ENCODE measurements at places on chromosomes 4 and X.

GRCh38 chr4:56466910-56467283 lies 520 bp upstream of the SRP72 start:
- DNase-seq, result no peak

DNA sequence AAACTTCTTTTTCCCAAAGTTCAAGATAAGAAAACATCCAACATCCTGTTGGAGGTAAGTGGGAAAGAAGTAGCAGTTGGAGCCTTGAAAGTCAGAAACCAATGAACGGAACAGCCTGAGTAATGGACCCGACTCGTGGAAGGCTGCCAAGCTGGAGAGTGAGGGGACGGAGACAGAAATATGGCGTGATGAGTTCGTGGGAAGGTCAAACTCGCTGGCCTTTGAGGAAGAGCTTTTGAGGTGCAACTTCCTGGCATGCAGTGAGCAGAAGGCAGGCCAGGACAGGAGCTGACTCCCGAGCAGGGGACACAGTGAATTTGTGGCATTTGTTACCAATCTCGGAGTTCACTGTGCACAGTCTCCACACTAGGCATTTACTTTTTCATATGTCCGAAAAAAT lies 1.0 kb upstream of the TRIML1 start:
- no peak for DNase-seq

GRCh38 chrX:121864561-121864960 lies 817.2 kb downstream of the GLUD2 start:
- no peak for DNase-seq

DNA sequence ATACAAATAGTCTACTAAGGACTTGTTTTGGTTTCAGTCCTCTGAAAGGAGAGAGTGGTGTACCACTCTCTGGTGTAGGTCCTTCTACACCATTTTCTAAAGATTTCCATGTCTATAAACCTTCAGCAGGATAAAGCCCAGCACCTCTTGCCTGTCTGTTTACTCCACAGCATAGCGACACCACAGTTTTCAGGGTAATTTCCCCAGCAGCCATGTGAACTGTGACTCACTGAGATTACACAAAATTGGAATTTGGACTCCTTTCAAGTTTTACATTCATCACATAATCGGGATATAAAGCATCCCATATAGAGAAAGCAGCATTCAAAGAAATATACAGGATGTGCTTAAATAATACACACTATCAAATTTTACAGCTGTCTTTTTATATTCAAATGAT lies 229.6 kb downstream of the PRDM5 start:
- DNase-seq, result no peak

DNA sequence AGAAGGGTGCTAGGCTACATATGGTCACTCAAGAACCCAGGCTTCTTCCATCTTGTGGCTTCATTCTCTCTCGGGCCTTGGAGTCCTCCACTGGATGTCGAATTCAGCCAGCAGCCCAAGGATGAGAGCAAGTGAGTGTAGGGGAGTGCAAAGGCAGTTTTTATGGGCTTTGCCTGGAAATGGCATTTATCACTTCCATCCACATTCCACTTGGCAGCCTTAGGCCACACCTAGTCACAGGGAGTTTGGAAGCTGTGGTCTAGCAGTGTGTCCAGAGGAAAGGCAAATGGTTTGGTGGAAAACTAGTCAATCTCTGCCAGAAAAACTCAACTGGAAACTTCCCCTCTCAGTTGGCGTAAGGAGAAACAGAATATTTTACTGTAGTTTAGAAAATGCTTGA lies 59.0 kb downstream of the NHS start:
- no peak for DNase-seq

DNA sequence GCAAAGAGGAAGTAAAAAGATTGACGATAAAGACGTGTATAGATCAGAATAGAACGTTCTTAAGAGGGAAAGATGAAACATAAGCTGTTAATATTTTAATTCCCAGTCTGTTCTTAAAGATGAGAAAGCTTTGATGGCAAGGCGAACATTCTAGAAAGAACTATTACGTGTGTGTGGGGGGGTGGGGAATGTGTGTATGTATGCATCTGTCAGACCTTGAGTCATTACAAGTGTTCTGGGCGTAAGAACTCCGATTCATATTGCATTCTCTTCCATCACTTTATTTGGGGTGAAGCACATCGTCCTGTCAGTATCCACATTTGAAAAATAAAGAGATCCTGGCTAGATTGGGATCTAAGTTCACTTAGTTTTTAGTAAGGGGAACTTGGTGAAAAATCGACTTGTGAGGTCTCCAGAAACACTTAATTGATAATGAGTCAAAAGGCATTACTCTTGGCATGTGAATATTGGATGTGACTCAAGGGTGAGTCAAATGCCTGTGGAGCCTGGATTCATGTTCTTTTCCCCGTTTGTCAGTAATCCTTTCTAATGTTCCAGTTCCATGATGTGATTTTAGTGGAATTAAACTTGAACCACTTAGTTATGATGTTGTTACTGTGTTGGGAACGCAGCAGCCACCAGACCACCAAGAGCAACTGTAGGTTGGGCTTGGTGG lies 3.1 kb downstream of the SMS start:
- no peak for DNase-seq

DNA sequence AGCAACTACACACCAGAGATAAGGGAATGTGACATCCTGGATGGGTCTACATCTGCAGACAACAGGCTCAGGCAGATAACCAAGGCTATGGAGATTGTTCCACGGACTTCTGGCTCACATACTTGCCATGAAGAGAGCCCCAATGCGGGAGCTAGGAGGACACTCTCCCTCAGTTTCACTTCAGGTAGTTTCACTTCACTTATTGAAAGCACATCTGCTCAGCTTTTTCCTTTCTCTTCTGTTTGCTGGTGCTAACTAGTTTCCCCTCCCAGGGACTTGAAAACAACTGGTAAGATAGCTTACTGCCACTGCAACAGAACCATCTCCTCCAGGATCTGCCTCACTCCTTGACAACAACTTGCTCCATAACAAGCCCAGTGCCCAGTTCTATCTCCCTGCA lies 1.4 kb upstream of the CT47C1 start:
- no peak for DNase-seq

DNA sequence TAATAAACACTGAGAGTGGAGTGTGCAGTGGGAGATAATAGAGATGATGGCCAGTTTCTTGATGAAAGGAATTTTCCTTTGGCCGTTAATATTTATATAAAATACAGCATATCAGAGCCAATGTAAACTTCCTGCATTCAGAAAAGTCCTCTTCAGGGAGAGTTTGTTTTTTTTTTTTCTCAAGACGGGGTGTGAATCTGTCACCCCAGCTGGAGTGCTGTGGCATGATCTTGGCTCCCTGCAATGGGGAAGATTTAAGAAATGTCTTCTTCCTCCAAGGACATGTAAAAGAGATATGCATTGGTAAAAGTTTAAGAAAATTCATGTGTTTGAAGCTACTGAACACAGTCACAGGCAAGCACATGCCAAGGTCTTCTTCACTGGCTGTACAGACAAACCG lies 25.4 kb upstream of the TBC1D9 start:
- no peak for DNase-seq

DNA sequence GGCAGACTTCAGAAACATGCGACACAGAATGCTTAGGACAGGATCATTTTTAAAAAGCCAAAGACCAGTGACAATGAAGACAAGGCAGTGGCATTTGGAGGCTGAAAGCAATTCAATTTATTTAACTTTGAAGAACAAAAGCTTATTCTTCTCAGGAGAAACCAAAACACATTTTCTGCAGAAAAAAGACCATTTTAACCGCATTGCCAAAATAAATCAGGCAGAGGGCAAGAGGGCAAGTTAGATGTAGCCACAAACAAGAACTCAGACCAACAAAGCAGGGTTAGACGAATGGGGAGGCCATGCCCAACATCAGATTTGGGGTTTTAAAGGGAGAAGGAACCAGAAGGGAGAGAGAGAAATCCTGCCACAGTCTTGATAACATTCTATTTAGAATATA lies 58.9 kb downstream of the RELL1 start:
- no peak for DNase-seq

DNA sequence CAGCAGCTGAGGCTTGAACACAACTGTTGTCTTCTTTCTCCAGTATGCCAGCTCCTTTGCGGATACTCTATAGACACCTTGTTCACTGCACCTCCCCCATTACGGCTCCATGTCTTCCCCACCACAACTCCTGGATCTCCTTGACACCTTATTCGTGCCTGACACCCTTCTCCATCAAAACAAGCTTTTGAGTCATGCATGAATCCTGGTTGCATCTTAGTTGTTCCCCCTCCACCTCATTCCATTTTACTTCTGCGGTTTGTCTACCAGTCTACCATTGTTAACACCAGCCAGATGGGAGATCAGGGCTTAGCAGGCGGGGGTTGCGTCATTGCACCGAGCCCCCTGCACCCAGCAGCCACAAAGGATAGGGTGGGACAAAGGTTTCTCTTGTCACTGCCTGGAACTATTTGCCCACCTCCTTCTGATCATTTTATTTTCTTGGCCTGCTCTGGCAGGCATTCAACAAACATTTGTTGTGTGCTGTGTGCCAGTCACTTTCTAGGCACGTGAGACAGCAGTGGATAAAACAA lies 2.0 kb upstream of the CDK16 start:
- DNase-seq, result no peak
